ENCODE measurements at places on chromosomes 4 and X.
A peak's percentile ranks its signal among the peaks of the same experiment; 100 is the strongest.

DNA sequence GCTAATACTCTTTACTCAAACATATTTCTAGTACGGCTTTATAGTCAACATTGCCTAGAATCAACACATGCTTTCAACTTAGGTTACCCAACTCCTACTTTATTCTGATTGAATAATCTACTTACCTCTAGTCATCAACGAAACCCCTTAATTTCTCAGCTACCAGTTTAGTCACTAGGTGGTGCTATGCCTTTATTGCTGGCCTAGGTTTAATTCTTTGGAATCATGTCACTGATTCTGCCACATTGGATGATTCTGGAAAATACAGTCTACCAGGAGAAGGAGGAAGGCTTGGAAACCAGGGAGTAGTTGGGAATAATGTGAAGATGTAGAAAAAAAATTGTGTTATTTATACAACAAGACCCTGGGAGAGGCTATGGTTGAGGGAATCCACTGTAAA, 167.7 kb downstream of the DCAF12L2 start:
- DNase-seq = no peak

- no peak for DNase-seq
Observed at GRCh38 chrX:50045823-50046222, 123.4 kb downstream of the CLCN5 start.

DNA sequence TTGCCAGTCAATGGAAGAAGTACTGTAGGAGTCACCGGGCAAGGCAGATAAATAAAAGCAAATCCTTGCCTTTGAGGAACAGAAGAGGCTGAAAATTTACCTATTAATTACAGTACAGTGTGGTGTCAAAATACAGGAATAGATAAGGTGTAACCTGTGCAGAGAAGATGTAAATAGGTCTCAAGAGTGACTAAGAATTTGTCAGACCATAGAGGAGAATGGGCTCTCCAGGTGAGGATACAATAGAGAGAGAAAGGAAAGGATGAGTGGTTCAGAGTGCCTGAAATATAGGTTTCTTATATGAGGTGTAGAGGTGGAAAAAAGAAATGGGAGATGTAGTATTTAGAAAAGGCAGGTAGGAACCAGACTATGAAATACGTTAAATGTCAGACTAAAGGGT, 801 bp upstream of the ZC4H2 start:
- DNase-seq = no peak

DNA sequence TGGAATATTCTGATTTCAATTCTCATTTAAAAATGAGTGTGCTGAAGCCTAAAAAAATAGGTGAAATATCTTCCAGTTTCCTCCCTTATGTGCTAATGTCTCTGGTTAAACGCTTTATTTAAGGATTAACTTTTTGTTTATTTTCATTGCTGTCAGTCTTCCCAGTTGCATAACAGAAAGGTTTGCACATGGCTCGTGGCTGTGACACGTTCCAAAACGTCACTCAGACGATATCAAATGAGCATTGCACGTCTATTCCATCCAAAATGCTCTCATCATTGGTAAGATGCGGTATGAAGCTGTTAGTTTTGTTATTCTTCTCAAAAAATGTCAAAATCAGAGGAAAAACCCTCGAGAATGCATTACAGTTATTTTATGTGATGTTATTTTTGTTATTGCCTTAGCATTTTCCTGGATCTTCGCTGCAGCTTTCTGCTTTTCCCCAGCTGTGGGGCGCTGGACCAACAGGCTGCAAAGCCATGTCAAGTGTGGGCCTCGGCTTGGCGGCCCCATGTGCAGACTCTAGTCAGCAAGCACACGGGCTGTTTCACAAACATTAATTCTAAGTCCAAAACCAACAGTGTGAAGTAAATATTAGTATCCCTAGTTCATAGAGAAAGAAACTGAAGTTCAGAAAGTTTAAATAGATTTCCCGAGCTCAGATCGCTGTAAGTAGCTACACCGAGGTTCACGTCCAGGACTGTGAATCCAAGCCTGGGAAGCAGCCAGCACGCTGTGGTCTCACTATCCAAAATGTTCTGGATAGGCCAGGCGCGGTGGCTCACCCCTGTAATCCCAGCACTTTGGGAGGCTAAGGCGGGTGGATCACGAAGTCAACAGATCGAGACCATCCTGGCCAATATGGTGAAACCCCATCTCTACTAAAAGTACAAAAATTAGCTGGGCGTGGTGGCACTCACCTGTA, 793.4 kb upstream of the FRG1 start:
- no peak for DNase-seq

GRCh38 chrX:47515941-47516665, 33.1 kb upstream of the ZNF41 start:
- no peak for DNase-seq

DNA sequence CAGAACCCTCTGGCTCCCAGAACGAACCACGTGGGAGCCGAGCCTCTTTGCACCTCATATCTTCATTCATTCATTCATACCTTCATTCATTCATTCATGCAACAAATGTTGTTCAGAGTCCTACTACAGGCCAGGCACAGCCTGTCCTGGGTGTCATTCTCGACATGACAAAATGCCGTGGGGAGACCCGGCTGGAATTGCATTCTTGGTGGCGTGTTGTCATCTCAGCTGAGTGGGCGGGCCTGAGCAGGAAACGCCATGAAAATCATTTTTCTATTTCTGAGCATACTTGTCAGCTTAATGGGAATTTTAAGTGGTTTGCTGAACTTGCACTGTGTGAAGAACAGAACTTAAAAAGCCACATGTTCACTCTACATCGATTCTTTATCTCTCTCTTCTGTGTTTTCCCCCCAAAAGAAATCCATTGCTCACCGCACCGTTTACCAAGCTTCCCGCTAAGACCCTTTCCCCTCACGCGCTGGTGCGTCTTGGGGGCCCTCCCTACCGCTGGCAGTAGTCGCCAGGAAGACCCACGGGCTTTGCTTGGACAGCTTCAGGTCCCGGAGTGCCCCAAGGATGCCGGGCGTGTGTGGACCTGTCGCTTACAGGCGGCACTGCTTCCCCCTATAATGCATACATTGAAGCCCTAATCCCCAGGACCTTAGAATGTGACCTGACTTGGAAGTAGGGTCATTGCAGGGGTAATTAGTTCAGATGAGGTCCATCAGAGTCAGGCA, 41.6 kb upstream of the HMX1 start:
- no peak for DNase-seq

- no peak for DNase-seq
Observed at GRCh38 chr4:40455340-40455902, 120.3 kb downstream of the CHRNA9 start.

GRCh38 chr4:127632420-127633403, at the start of gene INTU:
Gene INTU, plus strand, starts transcription at chr4:127632957. Its CDS starts 78 bp downstream, at chr4:127633035.
- DNase-seq = peak; percentile 65

GRCh38 chrX:140249088-140249487, 255.8 kb downstream of the SOX3 start:
- DNase-seq = no peak

DNA sequence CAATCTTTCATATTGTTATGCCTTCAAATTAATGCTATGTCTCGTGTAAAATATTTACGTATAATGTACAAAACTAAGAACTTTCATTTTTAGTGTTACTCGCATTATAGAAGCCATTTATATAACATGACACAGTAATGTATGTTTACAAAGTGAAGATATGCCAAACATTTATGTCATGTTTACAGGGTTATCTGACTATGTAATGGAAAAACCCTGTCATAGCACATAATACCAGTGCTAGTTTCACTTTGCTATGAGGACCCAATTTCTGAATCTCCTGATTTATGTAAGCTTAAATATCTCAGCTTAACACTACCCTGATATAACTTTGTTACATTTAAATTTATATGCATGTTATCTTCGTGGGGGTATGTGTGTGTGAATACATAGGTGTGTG, 233.1 kb downstream of the FAT4 start:
- no peak for DNase-seq

DNA sequence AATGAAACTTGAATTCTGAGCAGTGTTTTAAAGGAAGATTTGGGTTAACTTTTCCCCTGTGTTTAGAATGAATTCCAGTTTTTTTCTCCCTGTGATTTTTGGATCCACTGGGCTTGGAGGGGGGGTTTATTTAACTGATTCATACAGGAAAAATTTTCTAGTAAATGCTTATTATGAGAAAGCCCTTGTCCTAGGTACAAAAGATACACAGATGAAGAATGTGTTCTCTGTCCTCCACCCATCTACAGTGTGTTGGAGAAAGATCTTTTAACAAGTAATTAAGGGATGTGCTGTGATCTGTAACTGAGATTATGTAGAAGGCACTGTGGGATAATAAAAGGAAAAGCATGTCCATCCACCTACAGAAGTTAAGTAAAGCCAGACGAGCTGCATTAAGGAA, 103.9 kb downstream of the STIM2 start:
- no peak for DNase-seq

GRCh38 chrX:39574178-39574577, 523.6 kb downstream of the BCOR start:
- no peak for DNase-seq

DNA sequence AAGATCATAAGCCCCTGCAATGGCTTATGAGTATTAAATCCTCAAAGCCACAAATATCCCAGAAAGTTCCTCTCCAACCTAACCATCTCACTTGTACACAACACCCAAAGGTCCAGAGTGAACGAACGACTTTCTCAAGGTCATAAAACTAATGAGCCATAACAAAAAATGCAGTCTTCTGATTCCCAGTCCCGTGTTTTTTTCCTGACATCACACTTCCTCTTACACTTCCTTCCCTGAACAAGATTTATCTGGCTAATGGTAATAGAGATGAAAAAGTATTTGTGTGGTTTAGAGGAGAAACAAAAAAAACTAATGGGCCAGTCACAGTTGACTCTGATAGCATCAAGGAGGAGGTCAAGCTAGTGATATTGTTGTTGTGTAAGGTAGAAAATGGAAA, 99.5 kb upstream of the KLHL13 start:
- no peak for DNase-seq

GRCh38 chrX:150575419-150575814, 7.0 kb downstream of the MTM1 start:
- no peak for DNase-seq

- DNase-seq = no peak
Observed at GRCh38 chrX:2595258-2595657, 94.5 kb upstream of the DHRSX start.

- DNase-seq = no peak
Observed at GRCh38 chr4:38117591-38117990, 157.4 kb downstream of the PTTG2 start.

DNA sequence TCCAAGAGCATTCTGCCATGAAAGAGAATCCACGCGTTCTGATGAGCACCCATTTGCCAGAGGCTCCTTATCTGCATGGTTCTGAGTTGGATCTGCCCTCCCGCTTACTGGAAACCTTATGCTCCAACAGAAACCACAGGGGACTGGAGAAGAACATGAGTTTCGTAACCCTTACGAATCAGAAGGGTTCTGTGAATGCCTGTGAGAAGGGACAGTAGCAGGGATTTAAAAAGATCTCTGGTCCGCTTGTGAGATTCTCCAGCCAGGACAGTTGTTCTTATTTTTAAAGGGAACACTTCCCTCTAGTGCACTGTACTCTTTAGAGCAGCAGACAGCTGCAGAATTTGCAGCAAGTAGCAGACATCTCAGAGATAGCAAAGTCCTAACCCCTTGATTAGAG, 22.5 kb upstream of the CENPU start:
- DNase-seq = no peak

GRCh38 chr4:101022151-101023024, 324.9 kb downstream of the PPP3CA start:
- no peak for DNase-seq

DNA sequence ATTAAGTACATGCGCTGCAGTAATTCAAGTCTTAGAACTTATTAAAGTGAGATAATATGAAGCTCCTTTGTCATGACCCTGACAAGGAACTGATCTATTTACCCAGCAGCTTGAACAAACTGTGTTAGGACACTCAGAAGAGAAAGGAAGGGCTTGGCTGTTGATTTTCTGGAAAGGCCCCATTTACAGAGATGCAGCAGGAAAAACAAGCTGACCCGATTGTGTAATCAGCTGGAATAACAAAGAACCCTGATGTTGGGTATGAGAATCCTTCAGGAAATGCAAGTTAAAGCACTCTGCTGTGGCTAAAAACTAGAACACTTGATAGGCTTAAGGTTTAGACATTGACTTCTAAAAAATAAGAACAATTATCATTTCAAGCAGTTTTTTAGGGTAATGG, 64.8 kb downstream of the TBC1D9 start:
- no peak for DNase-seq

DNA sequence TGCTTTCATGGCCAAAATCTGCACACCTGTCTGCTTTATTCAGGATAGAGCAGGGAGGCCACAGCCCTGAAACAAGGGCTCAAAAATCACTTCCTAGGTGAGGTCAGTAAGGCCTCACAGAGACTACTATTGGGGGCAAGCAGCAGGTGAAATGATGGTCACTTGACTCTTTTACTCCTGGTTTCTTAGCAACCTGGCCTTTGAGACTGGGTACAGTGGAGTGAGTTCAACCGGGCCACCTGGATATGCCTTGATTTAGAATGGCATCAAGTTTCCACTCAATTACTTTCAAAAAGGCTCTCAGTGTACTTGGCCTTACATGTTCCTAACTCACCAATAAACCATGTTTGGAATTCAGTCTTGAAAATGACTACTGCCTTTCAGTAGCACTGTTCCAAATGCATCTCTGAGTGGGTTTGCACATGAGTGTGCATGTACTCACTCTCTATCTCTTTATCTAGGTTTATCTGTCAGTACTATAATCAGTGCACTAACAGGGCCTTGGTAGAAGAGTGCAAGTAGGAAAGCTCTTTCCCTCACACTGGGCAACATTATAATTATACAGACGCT, 388.2 kb downstream of the OPHN1 start:
- peak; percentile 16 for DNase-seq

DNA sequence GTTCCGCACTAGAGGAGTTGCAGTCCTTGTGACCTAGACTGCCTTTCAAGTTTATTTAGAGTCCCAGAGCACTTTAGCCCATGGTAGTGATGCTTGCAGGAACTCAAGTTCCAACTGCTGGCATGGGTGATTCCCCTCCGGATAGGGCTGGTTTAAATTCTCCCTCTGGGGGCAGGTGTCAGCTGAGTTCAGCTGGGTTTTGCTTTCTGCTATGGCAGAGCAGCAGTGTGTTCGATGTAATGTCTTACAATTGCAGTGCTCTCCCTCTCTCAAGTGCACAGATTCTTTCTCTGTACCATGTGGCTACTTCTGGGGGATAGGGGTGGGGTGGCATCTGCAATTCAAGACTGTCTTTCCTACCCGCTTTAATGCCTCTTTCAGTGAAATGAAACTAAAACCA, 164.8 kb upstream of the ZIC3 start:
- DNase-seq = no peak

- no peak for DNase-seq
Observed at GRCh38 chr4:38055566-38055965, 95.4 kb downstream of the PTTG2 start.

GRCh38 chr4:183681119-183681518, 22.0 kb downstream of the TRAPPC11 start:
- no peak for DNase-seq

DNA sequence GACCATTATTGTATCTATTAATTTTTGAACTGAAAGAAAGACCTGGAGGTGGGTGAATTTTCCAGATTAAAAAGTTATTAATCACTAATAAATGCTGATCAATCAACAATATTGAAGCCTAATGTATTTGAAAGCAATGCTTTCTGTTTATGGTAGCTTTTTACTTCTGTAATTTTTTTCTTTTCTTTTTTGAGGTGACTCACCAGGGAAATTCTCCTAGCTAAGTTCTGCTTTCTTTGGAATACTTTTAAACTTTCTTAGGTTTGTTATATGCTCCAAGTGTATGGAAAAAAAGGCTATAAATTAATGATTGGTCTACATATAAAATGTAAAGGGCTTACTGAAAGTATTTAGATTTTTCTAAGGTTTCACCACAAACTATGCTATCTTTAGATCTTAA, 94.2 kb downstream of the MBNL3 start:
- DNase-seq = no peak

GRCh38 chrX:15469613-15470012, 23.5 kb downstream of the PIR start:
- DNase-seq = no peak

Measured in NCI-H187 (cell line).